Hematopoietic multipotent progenitor cell (in vitro differentiated cells): ENCODE measurements at places on chromosomes 6 and 20.

- DNase-seq = no peak
These were observed 47.9 kb downstream of the PRKN start for GRCh38 chr6:162679681-162680080.

DNA sequence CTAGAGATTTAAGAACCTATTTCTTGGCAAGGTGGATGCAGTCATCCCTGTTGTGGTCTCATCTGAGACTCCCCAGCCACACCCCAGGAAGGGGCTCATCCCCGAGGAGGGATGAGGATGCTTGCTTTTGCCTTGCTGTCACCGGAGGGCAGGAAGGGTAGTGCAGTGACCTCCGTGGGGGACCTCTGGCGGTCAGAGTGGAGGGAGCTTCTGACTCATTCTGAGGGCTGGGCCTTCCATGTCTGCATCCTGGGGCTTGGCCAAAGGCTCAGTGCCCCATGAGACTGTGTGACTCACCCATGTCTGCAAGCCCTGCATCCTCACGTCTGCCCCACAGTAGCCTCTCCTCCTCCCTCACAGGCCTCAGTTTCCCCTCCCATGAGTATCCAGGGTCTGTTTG, 38.7 kb downstream of the UQCC2 start:
- DNase-seq = no peak

DNA sequence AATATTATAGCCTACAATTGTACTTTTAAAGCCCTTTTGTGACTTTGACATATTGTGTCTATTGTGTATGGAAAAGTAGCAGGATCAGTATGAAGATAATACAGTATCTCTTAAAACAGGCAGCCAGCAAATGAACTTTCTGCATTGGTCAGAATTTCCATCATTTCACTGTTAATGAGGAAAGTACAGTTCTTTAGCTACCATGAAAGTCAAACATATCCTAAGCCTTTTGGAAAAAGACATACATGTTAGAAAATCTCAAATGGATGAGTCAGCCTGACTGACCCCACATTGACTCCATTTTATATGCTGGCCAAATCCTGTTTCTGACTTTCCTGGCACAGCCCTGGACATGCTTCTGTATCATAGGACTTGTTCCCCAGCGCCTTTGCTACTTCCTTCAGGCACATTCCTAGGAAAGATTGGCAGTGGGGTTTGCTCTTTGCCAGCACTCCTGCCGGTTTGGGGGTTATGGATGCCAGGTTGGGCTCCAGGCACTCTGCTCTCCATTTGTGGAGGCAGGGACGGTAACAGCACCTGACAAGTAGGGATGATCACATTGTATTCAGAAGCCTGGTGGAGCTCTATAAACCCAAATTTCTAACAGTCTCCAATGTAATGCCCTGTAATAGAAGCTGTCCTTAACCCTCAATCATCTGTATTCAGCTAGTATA, 43.7 kb downstream of the TOP1 start:
- no peak for DNase-seq

GRCh38 chr6:19558201-19558600, 279.0 kb upstream of the ID4 start:
- no peak for DNase-seq

- DNase-seq = no peak
These were observed 3.6 kb downstream of the PPP1R10 start for GRCh38 chr6:30613251-30614043.

DNA sequence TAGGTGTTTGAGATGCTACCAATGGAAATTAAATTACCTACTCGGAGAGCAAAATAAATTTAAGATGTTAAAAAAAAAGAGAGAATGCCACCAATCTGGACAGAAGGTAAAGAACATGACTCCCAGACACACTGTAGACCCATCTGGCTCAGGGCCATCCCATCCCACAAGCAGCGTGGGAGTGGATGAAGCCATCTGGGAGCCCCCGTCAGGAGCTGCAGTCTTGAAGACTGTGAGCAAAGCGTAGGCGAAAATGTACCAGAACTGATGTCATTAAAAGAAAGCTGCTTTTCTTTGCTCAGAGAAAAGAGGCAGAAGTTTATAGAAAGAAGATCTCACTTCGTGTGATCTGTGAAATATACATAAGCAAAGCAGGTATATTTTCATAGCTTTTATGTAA, 815.7 kb downstream of the QKI start:
- DNase-seq = no peak

DNA sequence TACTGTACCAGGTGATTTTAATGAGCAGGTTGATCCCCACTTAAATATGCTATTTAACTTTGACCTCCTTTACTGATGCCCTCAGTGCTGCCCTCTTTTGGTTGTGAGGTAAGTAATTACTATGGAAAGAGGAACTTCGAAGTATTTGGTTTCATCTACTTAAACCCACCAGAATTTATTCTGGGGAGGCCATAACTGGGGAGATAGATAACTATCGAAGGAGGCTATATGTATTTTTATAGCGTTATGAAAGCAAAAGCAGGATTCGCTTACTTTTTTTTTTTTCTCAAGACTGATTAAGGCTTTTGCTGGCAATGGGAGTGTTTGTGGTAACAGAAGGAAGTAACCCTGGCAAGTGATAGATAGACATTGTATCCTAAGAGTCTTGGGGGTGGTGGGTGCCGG, 168.9 kb upstream of the CENPW start:
- peak; percentile 74 for DNase-seq

DNA sequence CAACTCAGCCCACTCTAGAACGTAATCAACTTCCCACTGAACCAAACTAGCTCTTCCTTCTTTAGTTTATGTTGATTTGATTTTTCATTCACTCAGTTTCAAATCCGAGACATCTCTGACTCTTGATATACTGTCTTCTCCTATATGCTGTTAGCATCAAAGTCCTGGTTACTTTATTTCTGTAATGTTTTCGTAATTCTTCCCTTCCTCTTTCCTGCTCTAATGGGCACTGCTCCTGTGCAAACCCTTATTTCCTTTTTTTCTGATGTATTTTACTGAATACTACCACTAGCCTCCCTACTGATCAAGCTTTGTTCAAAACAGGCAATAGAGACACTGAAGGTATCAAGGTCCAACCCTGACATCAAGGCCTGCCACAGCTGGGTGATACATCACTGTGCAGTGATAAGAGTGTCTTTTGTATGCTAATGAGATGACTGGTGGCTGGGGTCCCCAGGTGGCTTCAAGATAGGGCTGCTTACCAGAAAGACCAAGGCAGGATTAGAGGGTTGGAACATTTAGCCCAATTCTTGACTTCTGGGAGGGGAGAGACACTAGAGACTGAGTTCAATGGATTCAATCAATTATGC, 95.2 kb downstream of the KIF13A start:
- no peak for DNase-seq

GRCh38 chr6:112639391-112639831, 292.3 kb downstream of the RFPL4B start:
- no peak for DNase-seq

- no peak for DNase-seq
These were observed 79.4 kb downstream of the JAG1 start for GRCh38 chr20:10594296-10594868.

GRCh38 chr20:11522366-11522741, 395.3 kb upstream of the BTBD3 start:
- DNase-seq = no peak

DNA sequence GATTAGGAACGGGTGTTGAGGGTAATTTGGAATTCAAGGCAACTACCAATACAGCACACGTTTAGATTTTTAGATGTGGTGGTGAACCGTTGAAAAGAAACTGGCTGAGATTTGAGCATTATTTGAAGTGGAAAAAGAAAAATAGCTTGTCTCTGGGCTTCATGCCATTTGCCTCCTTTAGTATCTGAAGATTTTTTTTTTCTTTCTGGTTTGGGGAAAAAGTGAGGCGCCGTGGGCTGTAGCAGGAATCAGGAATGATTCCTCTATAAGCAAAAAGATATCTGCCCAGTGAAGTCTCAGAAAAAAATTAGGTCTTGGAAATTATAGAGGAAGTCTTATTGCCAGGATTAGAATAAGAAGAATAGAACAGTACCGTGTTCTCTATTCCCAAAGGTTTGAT, 88.5 kb downstream of the RPS12 start:
- DNase-seq = no peak

- no peak for DNase-seq
These were observed 7.8 kb downstream of the ADTRP start for GRCh38 chr6:11770546-11771466.

DNA sequence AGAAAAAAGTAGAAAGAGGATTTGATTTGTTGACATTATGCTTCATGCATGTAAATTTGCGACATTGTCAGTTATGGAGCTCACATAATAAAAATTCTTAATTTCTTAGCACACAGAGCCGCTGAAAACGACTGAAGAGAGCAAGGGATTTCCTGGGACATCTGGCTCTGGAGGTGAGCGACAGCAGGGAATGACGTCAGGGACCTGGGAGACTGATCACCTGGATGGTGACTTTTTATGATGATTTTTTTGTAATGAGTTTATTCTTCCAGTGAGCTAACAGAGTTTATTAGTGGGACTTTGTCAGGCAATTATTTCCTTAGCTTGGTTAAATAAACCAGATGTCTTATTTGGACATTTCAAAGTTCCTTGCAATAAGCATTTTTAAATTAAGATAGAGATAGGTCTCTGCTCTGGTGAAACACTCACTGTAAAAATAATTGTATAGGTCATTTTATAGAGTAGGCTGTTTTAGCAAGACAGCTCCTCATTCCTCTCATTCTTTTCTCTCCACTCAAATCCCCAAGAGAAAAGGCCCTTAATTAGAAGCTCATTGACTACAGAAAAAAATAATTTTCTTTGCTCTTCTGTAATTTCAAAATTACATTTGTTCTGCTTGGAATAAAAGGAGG, 19.4 kb downstream of the TMEM200A start:
- DNase-seq = no peak

- DNase-seq = peak; percentile 93
These were observed 43.7 kb upstream of the HFE start for GRCh38 chr6:26043384-26044139.

DNA sequence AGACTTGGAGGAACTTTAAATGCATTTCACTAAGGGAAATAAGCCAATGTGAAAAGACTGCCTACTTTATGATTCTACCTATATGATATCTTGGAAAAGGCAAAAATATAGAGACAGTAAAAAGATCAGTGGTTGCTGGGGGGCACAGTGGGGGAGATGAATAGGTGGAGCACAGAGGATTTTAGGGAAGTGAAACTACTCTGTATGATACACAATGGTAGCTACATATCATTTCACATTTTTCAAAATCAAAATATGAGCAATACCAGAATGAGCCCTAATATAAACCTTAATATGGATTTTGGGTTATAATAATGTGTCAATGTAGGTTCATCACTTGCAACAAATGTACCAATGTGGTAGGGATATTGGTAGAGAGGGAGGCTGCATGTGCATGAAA, 161.4 kb upstream of the HTR1E start:
- no peak for DNase-seq

DNA sequence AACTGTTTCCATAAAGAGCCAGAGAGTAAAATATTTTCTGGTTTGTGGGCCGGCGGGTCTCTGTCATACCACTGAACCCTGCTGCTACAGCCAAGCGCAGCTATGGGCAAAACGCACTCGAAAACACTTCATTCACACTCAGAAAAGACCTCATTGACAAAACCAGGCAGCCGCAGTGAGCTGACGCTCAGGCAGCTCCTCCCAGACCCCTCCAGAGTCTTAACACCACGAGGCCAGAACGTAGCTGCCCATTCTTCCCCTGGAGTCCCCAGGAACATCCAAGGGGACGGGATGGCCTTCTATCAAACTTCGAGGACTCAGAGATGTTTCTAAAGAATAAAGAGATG, 35.6 kb upstream of the ZBP1 start:
- DNase-seq = no peak

DNA sequence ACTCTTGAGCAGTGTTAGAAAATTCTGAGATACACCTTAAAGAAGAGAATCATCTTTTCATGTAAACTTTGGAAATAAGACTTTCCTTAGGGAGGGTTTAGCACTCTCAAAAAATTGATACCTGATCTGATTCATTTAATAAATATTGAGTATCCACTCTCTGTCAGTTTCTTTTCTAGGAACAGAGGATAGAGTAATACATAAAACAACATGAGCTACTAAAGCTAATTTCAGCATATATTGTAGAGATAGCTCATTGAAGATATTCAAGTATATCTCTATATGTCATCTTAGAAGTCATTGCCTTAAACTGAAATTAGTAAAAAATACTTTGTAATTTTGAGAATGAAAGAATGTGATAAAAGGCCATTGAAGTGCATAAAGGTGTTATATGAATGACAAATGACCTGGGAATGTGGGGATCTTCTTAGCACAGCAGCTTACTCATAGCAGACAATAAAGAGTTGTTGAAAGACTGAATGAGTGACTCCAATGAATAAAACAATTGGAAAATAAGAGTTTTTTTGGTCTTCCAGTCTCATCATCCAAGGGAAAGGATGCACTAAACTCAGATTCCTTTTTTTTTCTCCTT, 29.2 kb downstream of the RHAG start:
- no peak for DNase-seq

GRCh38 chr6:127900935-127901334, at the start of gene THEMIS:
Gene THEMIS (minus strand): TSS chr6:127901058. CDS start chr6:127900932, 126 bp downstream.
- no peak for DNase-seq

DNA sequence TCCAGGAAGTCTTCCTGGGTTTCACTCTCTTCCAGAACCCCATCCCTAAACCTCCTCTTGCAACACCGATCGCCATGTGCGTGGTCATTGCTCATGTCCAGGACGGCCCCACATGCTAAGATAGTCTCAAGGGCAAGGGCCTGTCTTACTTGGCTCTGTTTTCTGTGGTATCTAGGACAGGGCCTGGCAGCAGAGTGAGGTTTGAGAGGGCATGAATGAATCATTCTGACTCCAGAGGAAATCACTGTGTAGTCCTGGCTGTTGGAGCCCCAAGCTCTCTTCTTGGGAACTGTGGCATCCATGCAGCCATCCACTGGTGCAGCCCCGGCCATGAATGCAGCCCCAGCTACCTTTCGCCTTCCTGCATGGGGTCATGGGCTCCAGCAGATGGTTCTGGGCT, 12.4 kb downstream of the SIRPA start:
- DNase-seq = no peak

- DNase-seq = no peak
These were observed 96.4 kb downstream of the IRF4 start for GRCh38 chr6:487956-488355.

DNA sequence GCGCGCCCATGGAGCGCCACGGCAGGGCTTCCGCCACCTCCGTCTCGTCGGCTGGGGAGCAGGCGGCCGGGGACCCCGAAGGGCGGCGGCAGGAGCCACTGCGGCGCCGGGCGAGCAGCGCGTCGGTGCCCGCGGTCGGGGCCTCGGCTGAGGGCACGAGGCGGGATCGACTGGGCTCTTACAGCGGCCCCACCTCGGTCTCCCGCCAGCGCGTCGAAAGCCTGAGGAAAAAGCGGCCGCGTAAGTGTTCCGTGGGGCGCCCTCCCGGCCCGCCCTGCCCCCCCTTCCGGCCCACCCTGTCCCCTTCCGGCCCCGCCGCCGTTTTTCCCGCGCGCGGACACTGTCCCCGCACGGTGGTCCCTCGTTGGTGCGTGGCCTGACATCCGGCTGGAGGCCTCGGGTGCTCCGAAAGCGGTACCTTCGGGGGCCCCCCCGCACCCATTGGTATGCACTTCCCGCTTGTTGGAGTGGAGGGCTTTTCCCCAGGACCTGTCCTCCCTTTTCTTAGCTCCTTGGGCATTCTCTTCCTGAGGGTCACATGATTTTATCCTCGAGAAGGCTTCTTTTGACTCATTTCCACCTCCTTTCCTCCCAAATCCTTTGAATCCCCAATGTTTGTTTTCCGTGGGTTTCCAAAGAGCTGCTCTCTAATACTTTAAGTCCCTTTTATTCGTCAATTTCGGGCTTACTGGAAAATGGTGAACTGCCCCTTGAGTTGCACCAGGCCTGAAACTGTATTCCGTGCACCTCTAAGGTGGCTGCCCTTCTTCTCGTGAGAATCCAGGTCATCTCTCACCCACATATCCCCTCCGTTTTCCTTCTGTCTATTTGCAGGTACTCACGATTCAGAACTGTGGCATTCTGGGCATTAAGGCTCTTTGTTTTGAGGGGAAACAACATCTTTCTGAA, 556 bp downstream of the PANK2 start:
- DNase-seq = no peak
